ENCODE measurements at places on chromosomes 16 and 17.

- no peak for DNase-seq
Observed at GRCh38 chr16:27952811-27953210, 110.7 kb downstream of the GSG1L start.

- DNase-seq: no peak
Observed at GRCh38 chr16:22054847-22055590, 37.3 kb upstream of the VWA3A start.

DNA sequence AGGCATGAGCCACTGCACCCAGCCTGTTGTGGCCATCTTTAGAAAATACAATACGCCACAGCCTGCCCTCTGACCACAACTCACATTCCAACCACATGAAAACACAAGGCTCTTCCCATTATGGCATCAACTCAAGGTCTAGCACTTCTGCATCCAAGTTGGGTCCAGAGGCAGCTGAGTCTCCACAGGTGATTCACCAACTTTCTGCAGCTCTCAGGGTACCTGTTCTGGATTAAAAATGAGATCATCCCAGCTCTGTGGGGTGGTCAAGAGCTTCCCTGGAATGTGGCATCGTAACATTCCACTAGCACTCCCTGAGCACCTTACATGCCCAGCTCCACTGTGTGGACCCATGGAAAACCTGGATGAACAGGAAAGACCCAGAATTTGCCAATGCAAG, 9.9 kb upstream of the GUCY2D start:
- no peak for DNase-seq

- peak; percentile 99 for DNase-seq
Observed at GRCh38 chr16:58426966-58427365, 34.7 kb downstream of the GINS3 start.

DNA sequence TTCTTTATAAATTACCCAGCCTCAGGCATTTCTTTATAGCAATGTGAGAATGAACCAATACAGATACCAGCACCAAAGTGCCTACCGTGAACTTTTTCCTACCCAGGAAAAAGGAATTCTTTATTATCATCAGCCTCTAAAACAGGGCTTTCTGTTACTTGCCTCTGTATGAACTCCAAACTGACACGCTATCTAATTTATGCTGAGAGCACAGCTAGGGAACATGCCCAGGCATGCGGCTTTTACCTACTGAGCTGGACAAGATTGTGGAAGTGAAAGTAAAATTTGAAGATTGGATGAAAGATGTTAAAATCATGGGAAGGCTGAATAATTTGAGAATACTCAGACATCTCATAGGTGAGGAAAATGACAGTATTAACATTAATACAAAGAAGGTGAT, 24.4 kb upstream of the ADCY9 start:
- DNase-seq: no peak

- DNase-seq: peak; percentile 41
Observed at GRCh38 chr17:16214190-16215001, 938 bp downstream of the NCOR1 start.

GRCh38 chr16:23321206-23321875, 19.2 kb downstream of the SCNN1B start:
- DNase-seq: no peak

- no peak for DNase-seq
Observed at GRCh38 chr16:914440-914839, 56.3 kb downstream of the LMF1 start.

DNA sequence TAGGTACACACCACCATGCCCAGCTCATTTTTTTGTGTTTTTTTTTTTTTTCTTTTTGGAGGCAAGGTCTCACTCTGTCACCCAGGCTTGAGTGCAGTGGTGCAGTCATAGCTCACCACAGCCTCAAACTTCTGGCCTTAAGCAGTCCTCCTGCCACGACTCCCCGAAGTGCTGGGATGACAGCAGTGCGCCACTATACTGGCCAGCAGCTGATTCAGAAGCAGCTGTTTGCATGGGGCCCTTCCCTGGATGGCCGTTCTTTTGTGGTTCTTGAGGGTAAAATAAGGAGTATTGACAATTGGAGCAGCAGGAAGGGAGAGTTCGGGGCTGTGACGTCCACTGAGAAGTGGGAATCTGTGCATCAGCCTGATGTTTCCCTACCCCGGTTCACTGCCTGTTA, 41.6 kb downstream of the KIAA0513 start:
- DNase-seq: no peak

DNA sequence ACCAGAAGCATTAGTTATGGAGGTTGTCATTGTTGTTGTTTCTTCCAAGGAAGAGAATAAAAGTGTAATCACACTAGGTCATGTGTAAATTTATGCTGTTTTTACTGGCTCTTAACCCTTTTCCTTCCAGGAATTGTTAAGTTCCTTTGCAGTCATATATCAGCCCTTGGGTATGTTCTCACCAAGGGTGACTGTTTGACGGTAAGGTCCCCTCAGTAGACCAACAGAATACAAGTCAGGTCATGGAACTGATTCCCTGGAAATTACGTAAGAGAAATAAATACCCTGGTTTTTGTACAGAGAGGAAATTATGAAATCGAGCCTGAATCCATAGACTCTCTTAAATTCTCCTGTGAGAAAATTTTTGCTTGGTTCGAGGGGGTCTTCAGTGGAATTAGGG, 11.2 kb upstream of the KCNJ2 start:
- no peak for DNase-seq

DNA sequence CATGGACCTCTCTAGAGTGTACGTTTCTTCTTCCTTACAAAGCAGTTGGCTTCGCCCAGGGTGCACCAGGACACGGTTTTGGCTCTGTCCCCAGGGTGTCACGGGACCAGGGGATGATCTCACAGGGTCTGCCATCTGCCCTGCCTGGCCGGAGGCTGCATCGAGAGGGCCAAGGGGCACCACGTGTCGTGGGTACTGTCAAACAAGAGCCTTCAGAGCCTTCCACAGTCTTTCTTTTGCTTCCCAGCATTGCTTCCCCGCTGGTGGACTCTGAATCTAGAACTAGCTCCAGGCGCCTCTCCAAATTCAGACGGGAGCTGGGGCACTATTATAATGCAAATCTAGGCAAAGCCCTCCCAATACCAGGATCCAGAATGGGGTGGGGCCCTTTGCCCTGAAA, 47.9 kb downstream of the MAPT start:
- peak; percentile 98 for DNase-seq

GRCh38 chr17:33732116-33732515, 439.0 kb upstream of the ASIC2 start:
- DNase-seq: no peak

- DNase-seq: peak; percentile 51
Observed at GRCh38 chr17:58121925-58122324, 26.3 kb upstream of the OR4D1 start.

GRCh38 chr16:4362476-4363135, 9.0 kb upstream of the VASN start:
- no peak for DNase-seq

GRCh38 chr16:64826374-64826773, 295.5 kb downstream of the CDH11 start:
- DNase-seq: no peak

DNA sequence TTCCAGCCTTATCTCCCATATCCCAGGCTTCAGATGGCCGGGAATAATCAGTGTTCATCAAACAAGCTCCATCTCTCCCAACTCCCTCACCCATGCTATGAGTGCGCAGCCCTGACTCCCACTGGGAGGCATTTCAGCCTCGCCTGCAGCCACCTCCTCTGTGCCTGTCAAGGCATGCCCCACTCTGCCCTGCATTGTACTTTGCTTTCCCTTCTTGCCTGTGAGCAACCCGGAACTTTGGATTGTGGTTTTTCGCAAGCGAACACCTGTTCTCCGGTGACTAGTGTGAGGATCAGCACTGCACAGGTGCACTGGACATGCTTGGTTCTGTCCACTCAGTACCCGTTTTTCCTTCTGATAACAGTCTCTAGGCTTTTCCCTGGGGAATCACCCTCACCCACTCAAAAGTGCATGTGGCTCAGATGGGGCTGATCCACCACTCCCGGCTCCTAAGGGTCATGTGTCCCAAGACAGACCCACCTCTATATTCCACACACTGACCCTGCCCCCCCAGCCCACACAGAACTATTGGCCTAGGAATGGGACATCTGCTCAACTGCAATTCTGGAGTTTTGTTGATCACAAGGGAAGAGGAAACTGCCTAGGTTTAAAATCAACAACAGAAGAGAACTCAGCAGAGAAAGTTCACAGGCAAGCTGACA, 9.1 kb downstream of the CHST6 start:
- no peak for DNase-seq

GRCh38 chr17:28216528-28216927, 102.5 kb upstream of the TMEM97 start:
- no peak for DNase-seq

DNA sequence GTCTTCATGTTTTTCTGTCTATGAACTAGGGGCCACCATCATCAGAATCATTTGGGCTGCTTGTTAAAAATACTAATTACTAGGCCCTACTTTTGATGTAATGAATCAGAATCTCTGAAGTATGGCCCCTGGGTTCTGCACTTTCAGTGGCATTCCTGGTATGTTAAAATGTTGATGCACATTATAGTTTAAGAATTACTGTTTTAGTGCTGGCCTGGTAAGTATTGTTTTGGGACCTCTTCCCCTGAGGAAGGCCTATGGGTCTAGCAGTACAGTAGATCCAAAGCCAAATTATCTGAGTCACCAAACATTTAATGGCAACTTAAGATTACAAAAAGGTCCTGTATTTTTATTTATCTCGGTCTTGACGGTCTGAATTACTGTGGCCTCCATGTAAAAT, 58.8 kb downstream of the AP2B1 start:
- DNase-seq: no peak

- DNase-seq: no peak
Observed at GRCh38 chr16:1667271-1667670, 10.8 kb upstream of the JPT2 start.

DNA sequence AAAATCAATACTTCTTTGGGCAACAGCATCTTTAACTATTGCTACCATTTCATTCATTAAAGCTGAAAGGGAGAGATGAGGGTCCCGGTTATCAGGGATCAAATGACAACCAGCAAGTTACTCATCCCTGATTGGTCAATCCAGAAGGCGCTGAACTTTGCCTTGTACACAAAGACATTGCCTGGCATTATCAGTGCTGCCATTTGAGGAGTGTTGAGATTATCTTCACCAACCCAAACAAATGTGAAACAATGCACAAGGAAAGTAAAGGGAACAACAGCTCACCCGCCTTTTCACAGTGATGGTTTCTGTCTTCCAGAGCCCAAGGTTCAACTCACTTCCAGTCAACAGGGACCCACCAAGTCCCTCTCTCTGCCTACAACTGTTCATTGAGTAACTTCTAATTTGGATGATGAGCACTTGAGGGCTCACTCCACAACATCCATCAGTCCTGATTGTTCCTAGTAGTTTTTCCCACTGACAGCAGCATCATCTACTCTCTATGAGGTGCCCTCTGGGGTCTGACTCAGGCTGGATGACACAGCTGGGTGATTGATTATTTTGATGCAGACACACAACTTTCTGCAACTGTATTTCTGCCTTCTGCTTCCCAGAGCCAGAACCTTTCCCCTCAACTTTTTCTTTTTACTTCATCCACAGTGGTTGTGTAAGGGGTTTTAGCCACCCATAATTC, 32.0 kb downstream of the LYRM9 start:
- no peak for DNase-seq

DNA sequence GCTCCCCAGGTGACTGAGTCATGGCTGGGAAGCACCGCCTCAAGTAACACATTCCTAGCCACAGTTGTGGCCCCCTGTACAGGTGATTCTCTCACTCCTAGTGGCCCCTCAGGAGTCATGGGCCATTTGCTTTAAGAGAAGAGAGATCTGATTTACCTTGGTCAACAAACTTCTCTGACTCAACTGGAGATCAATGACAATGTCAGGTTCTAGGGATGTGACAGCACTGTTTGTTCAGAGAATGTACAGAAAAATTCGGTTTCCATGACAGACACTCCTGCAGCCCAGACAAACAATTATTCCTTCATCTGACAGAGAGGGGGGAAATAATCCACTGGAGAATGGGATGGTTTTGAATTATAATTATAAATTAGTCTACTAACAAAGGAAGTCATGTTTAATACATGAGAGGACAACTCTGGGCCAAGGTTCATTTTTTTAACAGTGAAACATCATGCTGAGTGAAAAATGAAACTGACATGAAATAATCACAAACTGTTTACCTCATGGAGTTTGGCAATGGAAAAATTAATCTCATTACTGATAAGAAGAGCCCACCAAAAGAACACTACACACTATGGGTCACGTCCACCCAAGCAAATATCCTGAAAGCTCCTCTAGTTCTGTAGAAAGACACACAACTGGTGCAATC, 9.7 kb downstream of the ERN1 start:
- no peak for DNase-seq

GRCh38 chr17:12568358-12569251, 97.1 kb upstream of the MYOCD start:
- no peak for DNase-seq

DNA sequence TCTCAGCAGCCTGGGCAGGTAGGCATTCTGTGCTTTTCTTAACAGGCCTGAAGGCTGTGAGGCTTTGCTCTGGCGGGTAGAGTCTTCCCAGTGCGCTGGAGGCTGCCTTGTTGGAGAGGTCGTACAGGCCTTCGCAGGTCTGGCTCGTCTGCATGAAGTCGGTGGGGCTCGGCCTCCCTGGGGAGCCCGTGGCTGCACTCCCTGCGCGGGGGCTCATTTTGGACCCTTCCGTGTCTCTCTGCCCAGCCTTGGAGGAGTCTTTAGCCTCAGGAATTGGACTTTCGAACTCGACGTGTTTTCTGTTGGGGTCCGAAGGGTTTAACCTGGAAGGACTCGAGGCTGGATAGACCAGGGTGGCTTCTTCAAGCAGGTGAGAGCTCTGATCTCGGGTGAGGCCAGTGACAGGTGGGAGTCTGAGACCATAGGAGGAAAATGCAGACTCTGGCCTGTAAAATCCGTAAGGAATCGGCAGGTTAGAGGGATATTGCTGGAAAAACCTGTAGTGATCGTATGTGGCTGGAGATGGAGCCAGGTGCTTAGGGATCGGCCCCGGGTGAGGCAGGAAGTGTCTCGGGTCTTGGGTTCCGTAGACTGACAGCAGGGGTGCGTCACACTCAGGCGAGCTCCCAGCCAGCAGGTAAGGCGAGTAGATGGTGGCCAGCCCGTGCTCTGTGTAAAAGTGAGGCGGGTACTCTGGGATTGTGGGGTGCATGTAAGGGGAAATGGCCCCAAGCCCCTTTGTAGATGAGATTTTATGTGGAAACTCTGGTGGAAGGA, 8.6 kb downstream of the ZNF750 start:
- peak; percentile 14 for DNase-seq

DNA sequence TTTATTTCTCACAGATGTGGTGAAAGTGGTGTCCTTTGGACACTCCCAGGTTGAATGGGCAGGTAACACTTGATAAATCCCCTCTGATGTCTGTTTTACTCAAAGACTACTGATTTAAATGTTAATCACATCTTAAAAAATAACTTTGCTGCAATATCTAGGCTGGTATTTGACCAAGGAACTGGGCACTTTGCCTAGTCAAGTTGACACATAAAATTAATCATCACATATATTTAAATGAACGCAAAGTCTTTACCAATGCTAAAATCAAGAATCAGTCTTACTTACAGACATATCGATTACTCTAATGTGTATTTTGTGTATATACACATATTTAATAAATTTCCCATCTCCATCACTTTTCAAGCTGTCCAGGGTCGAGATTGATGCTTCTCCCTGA, 7.0 kb downstream of the MT2A start:
- no peak for DNase-seq
